ENCODE measurements at places on chromosomes 13 and 19.

DNA sequence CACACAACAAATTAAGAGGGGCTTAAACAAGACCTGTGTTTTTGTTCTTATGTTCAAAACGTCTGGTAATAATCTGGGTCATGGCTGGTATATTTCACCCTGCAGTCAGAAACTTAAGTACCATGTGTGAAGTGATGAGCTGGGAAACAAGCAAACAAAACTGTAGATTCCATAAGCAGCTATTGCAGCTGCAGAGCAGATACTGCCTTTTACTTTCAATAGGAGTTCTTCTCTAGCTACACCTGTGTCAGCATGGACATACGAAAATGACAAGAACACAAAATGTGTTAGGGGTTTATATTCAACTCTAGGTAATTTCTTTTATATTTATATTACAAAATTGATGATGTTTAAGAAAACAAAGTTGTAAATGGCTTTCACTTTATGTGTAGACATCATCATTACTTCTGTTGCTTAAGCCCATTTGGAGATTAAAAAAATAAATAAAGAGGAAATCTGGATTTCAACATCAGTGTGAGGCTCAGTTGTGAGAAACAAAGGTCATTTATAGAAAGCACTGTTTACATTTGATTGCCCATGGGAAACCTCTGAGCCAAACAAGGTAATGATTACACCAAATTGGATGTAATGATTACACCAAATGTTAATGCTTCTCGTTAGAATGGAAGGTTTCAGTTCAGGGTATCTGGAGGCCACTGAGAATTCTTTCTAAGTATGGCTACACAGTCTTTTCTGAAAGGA is 451.0 kb upstream of the SLC10A2 start:
- DNase-seq: peak; percentile 30

DNA sequence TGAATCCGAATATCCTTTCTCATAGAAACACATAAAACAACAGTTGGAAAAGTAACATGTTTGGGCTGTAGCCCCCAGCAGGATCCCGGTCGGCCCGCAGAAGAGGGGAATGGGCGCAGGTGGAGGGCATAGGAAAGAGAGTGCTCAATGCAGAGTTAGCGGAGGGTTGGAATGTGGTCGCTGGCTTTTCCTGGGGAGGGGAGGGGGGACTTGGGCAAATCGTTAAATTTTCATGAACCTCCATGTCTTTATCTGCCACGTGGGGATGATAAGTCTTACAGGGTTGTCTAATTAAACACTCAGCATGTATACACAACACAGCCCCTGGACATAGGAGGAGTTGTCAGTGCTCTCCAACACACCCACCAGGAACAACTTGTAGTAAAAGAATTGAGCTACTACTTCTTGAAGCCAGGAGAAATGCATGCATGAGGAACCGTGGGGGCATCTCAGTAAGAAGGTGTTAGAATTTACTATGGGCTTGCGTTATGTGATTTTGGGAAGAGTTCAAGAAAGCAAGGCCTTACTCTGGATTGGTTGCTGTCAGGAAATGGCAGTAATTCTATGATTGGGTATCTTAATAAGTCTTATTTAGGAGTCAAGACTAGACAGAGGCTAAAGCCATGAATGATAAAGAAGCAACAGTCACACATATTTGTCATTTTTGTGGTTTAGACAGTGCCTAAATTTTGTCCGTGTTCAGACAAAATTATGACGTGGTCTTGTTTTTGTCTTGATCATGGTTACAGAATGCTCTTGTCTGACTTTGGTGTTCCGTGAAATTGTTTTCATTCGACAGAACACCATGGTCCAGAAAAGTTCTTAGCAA is 671 bp upstream of the SLC46A3 start:
- no peak for DNase-seq

DNA sequence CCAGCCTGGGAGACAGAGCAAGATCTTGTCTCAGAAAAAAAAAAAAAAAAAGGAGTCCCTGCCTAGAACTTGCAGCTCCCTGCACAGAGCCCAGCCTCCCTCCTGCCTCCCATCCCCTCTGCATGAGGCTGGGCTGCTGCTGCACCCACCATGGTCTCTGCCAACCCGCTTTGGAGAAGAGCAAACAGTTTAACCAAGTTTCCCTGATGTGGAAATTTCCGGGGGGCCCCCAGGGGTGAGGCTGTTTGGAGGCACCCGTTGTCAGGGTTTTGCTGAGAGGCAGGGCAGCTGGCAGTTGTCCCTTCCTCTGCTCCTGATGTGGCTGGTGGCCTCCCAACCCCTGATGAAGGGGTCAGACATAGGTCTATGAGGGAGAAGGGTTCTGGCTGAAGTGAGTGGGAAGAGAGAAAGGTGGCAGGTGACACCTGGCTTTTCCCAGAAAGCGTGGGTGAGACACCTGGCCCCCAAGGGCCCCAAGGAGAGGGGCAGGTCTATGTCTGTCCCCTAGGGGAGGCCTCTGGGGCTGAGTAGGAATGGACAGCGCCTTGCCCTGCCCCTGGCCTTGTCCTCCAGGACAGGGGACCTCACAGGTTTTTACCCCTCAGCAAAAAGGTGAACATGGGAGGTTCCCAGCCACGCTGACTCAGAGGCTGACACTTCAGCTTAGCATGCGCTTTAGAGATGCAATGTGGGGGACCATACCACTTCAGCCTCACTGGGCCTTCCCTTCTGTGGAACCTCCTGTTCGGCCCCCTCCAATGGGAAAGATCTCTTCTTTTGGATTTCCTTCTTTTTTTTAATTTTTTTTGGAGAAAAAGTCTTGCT is 5.5 kb downstream of the LRP3 start:
- DNase-seq: no peak

- no peak for DNase-seq
These were observed at the start of gene SIGLEC12 for GRCh38 chr19:51501594-51502263. TSS of gene SIGLEC12 (minus strand) at chr19:51501800. CDS start at chr19:51501733, 67 bp downstream.

DNA sequence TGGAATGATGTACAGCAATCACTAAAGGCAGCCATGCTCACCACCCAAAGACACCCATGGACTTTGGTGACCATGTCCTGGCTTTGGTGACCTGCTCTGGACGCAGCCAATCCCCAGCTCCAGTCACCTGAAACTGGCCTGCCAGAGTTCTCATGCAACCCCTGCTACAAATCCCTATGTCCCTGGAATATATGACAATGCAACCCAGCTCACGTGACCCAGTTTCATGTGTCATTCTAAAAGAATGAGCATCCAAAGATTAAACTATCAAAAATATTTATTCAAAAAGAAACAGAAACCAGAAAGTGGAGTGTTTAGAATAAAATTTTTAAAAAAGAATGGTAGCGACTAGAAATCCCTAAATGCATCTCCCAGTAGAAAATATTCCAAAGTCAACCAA is 203.3 kb upstream of the IRS2 start:
- no peak for DNase-seq

- peak; percentile 95 for DNase-seq
These were observed at the start of the genes MAN2B1 and WDR83 for GRCh38 chr19:12666265-12667048. TSS of gene MAN2B1 (minus strand) at chr19:12666742. CDS start at chr19:12666701, 41 bp downstream. TSS of gene WDR83 (plus strand) at chr19:12666807. CDS start at chr19:12669791, 2,984 bp downstream.

DNA sequence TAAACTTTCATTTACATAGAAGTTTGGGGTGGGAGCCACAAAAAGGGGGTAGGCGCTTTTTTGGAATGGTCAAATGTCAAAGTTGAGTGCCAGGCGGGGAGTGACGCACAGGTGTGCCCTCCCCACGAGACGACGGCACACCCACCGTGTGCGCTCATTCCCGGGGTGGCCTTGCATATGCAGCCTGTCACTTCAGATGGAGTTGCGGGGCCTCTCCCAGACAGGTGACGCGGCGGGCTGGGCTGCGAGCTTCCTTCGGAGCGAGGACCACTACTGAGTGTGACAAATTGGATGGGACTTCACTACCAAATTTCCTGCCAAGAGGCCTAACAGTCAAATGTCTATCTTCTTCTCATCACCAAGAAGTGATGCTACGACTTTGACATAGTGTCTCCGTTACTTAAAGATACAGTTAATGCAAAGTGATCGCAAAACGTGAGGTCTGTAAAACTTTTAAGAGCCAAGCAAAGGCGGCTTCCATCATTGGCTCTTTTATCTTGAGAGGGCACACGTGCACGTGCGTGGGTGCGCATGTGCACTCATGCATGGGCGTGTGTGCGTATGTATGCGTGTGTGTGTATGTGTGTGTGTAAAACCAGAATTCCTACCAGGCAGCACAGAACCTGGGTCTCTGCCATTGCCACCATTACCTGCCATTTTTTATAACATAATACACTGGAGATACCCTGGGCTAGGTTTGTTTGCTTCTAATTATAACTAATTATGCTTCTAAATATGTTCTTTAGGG is 43.1 kb downstream of the TSHZ3 start:
- no peak for DNase-seq

GRCh38 chr13:44786756-44787155 is 202.5 kb downstream of the NUFIP1 start:
- DNase-seq: peak; percentile 59

DNA sequence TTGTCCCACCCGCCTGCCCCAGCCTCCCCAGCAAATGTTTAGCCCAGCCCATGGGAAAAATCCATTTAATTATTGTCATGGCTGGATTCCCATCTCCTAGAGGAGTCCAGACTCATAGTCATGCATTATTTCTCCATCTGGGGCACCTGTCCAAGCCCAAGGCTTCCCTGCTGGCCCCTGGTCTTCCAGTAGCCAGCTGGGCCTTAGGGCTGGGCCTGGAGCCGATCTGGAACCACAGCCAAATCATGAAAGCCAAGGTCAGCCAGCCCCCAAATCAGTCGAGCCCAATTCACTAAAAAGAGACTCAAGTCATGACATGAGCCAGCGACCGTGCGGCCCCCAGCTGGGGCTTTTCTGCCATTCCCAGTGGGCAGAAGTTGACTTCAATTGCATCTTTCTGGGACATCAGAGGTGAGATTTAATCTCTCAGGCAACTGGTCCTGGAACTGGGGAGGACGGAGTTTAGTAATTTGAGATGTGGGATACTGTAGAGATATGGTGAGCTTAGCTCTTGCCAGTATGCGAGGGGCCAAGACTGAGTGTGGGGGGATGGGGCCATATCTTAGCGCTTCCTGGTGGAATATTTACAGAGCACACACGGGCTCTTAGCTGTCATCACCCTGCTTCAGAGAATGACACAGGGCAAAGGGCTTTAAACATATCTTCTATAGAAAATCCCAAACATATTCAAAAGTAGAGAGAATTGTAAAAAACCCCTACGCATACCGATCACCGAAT is 9.4 kb upstream of the PGLYRP2 start:
- DNase-seq: no peak

DNA sequence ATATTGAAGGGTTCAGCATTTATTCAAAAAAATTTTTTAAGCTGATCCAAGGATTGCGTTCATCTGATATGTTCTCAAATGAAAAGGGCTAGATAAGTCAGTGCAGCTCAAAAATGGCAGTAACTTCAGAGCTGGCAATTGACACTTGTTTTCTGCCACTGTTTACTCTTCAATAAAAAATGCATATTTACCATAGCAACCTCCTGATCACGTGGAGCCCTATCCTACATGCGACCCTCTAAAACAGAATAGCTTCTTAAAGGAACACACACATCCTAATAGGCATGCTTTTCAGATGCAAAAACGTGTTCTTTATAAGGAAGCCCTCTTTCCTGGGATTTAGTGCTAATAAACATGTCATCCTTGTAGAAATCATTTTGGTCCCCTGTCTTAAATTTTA is 150.2 kb downstream of the ZNF536 start:
- DNase-seq: no peak

- DNase-seq: no peak
These were observed at the start of gene FPR3 for GRCh38 chr19:51794885-51795490. TSS of gene FPR3 (plus strand) at chr19:51795157. CDS start at chr19:51823749, 28,592 bp downstream.

GRCh38 chr13:50693727-50694126 is 149.8 kb downstream of the DLEU7 start:
- DNase-seq: no peak

GRCh38 chr19:2814426-2814825 is 5.2 kb upstream of the ZNF554 start:
- no peak for DNase-seq

GRCh38 chr13:112073245-112074138 is 6.5 kb downstream of the SOX1 start:
- DNase-seq: no peak

DNA sequence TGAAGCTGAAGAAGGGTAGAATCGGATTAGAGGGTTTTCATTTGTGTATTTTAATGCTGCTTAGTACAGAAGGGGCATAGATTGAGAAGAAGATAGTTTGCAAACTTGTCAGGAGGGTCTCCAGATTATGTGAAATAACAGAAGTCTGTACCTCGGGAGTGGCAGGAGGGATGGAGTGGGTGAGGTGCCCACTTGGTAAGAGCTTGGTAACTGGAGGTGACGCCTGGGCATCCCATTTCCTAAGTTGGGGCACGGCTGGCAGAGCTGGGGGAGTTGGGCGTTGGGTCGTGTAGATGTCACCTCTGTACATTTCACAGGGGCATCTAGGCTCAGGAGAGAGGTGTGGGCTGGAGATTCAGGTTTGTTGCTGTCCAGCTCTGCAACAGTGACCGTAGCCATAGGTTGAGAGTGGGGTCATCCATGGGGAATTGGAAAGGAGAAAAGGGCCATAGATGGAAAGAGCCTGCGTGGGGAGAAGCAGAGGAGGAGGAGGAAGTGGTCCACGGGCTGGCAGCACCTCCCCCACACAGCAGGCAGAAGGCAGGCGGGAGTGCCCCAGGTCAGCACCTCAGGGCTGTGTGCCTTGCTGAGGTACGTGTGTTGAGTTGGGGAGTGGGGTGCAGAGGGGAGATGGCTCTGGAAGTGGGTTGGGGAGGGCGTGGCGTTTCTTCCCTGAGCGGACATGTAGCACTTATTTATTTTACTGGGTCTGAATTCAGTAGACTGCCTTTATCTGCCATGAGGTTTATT is 31.2 kb downstream of the MPHOSPH8 start:
- DNase-seq: no peak

- no peak for DNase-seq
These were observed 329.3 kb downstream of the SUCLA2 start for GRCh38 chr13:47671776-47672175.

DNA sequence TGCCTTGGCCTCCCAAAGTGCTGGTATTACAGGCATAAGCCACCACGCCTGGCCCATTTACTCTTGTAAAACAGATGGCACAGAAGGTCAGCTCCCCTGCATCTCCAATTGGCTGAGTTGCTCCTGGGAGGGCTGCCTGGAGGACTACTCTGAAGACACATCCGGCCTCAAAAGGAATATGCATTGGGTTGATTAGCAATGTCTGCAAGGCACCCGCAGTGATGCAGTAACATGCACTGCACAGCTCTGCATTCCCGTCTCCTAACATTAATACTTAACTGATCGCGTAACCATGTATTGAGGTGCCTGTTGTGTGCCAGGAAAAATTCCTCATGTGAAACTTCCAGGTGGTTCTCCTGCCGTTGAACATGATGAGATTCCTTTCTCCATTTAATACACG is 5.0 kb downstream of the ELAVL3 start:
- peak; percentile 53 for DNase-seq

- no peak for DNase-seq
These were observed 2.3 kb downstream of the NOVA2 start for GRCh38 chr19:45971260-45971902.

Data from NCI-H82 (cell line).